ENCODE measurements at places on chromosomes 6 and 20.
A peak's percentile ranks its signal among the peaks of the same experiment; 100 is the strongest.

- DNase-seq: no peak
Observed at GRCh38 chr6:162294029-162294428, 433.5 kb downstream of the PRKN start.

GRCh38 chr6:48144021-48144420 is 33.0 kb upstream of the PTCHD4 start:
- DNase-seq: no peak

DNA sequence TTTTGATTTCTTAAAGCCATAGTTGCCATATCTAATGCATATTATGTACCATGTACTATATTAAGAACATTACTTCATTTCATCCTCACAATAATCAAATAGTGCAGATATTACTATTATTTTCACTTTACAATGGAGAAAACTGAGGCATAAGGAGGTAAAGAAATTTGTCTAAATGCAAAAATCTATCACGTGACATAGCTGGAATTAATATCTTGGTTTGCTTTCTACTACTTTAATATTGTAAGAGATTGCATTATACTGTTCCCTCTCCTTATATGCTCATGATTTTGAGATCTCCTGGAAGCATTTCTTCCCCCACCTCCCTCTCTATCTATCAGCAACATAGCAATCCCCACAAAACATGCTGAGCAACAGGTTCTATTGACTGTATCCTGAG is 330.8 kb upstream of the SPTLC3 start:
- no peak for DNase-seq

DNA sequence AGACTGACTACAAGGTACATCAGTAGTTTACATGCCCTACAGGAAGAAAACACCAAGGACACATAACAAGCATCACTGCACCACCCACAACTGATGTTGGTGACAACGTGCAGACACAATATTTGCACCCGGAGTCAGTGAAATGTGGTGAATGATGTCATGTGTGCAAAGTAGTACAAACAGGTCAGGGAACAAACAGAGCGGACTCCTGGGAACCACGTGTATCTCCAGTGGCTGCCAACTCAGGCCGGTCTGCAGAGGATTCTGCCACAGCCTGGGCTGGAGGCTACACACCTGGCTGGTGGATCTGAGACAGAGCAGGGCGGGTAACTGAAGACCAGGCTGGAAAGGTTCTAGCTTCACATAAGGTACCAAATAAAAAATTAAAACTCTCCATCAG is 28.2 kb upstream of the RPS6KA2 start:
- no peak for DNase-seq

DNA sequence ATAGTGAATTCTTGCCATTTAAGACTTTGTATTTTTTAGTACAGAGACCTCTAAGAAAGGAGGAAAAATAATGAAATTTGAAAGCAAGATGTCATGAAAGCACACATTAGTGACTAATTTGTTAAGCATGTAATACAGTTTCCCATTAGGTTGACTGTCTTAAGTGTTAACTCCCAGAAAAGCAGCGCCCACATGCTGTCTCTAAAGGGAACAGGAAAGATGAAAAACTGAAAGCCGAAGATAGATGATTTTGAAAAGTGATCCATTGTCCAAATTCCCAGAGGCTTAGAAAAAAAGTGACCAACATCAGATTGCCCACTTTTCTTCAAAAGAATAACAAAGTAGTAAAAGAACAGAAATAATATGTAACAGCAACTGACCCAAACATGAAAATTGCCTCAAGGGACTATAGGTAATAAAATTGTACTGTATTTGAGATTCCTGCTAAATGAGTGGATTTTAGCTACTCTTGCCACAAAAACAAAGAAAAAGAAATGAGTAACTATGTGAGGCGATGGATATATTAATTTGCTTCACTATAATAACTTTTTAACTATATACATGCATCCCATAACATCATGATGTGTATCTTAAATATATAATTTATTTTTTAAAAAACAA is 83.2 kb upstream of the OGFRL1 start:
- DNase-seq: peak; percentile 21

DNA sequence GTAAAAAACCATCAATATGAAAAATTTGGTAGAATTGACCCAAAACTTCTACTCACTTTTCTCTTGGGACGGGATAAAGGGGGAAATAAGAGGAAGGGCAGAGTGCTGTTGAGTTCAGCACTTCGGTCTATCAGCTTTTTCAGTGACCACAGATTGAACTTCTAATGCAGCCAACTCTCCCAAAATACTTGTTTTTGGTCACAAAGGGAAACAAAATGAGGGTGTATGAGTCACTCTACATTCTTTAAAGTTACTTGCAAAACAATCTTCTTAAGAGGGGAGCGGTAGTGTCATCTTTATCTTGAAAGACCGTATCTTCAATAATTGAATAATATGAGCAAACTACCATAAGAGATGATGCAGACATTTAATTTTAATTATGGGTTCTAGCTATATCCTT is 661.3 kb downstream of the CD109 start:
- DNase-seq: peak; percentile 69

- DNase-seq: no peak
Observed at GRCh38 chr6:104572901-104573300, 286.8 kb downstream of the HACE1 start.

- peak; percentile 70 for DNase-seq
Observed at GRCh38 chr6:13462458-13463327, 24.7 kb downstream of the GFOD1 start.

- DNase-seq: peak; percentile 30
Observed at GRCh38 chr6:149015535-149016525, 269.0 kb downstream of the UST start.

DNA sequence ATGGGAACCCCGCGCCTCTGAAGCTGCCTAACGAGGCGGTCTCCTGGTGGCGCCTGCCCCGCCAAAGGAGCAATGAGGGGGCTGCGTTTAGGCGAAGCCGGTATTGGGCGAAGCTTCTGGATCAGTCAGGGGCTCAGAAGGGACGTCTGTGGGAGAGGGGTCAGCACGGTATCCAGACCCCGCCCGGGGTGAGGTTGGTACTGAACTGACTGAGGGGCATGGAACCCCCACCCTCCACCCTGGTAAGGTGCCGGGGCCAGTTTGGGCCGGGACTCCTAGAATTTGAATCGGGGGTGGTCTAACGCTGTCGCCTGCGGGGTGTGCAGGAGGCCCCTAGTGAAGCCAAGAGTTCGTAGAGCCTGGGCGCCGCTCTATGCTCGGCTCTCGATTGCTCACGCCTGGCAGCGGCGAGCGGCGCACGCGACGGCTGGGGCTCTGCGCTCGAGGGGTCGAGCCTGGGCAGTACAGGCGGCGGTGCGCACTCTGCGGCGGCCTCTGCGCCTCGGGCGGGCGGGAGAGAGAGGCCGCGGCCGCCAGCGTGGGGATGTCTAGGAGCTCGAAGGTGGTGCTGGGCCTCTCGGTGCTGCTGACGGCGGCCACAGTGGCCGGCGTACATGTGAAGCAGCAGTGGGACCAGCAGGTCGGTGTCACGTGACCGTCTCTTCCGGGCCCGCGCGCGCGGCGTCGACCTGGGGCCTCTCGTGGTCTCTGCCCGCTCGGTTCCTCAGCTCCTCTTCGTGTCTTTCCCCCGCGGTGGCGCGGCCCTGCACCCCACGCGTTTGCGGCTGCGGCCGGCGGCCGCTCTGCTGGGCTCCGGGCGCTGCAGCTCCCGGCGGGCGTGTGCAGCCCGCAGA is at the start of the genes KAT14 and PET117:
TSS of gene KAT14 (plus strand) at position 452 of the 854 bp plus-strand sequence. CDS start 4,798 bp downstream, outside the sequence.
TSS of gene PET117 (plus strand) at position 452 of the 854 bp plus-strand sequence. CDS start at position 545, 93 bp downstream.
- DNase-seq: peak; percentile 95

GRCh38 chr6:26359765-26360164 is 5.2 kb upstream of the BTN3A2 start:
- no peak for DNase-seq

DNA sequence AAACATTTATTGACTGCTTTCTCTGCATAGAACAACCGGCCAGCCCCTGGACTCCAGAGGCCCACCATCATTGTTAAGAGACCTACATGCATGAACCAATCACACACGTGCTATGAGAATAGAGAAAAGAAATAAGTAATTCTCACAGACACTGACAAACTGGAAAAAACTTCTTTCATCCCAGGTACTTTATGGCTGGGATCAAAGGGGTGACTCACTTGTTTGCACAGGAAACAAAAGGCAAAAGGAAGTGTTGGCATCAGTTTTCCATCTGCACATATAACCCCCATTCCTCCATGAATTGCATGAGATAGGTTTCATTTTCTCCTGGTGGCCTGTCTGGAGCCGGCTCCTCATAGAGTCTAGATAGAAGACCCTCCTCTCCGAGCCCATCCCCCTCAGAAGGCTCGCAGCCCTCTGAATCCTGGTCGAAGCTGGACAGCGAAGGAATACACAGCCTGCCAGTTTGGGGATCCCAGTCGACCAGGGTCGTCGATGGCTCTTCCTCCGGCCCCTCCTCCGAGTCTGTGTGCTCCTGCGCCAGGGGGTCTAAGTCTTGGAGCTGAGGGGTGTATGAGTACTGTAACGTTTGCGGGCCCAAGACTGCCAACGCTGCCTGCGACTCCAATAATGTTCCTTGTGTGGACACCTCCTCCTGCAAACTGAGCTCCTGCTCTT is 43.3 kb downstream of the IL20RA start:
- DNase-seq: no peak

DNA sequence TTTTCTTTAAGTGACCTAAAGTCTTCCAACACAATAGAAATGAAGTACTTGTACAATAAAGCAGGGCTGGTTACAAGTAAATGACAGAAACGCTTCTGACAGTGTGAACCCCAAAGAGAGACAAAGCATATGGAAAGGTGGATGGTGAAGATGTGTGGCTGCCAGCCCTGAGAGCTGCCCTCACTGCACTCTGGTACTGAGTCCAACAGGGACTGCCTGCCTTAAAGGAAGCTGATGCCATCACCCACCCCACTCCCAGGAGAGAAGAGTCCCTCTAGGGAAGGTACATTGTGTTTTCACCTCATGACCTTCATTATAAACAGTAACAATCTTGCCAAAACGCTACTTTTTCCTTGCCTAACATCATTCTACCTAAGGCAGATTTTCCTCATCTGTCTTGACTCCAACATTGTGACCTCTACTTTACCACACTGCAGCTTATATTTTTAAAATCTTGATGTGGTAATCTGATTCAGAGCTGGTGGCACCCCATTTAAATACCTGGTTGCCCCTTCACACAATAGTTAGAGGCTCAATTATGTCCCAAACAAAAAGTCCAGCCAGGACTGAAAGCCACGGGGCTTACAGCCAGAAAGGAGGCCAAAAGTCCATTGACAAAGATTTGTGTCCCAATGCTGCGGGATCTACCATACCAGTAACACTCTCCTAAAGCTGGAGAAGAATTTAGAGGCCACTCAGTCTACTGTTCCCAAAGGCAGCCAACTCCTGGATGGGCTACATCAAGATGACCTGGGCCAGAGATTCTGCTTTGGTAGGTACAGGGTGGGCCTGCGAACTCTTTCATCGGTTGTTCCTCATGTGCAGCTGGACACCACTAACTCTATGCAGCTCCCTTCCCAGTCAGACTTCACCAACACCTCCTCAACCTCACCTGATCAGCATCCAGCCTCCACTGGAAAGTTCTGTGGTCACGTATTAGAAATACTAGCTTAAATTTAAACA is 4.4 kb downstream of the APMAP start:
- DNase-seq: no peak

DNA sequence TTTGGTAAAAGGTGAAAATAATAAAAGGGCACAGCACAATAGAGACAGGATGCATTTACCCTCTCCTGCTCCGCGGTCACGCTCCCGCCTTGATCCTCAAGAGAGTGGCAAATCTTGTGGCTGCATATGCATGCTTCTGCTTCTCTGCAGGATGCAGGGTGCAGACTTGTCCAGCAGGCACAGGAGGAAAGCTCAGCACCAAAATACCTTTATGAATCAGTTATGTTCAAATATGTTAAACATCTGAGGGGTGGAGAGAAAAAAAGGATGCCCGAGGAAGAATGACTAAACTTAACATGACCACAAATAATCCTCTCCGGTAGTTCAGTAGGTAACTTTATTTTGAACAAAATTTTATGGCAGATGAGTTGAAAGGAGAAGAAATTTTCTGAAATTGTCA is 366.1 kb upstream of the SOX4 start:
- DNase-seq: peak; percentile 30

DNA sequence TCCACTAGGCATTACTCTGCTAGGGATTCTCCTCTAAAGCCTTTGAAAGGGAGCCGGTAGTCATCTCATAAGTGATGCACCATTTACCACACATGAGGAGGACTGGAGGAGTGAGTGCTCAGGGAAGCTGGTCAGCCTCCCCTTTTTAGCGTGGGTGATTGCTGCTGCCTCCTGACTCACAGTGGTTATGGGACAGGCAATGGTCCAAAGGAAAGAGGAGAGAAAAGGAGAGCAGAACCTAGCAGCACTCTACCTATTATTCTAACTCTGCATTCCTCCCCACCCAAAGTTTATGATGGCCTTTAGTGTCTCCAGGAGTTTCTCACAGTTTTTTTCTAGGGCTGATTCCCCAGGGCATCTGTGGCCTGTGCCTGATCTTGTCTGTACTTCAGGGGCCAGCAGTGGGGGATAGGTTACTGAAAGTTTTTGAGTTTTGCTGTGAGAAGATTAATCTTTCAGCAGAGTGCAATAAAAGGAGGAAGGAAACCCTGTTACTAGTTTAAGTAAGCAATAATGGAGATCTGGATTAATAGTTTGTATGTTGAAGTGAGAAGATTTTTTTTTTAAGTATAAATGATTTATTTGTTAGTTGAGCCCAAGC is 36.4 kb upstream of the GCLC start:
- peak; percentile 32 for DNase-seq

DNA sequence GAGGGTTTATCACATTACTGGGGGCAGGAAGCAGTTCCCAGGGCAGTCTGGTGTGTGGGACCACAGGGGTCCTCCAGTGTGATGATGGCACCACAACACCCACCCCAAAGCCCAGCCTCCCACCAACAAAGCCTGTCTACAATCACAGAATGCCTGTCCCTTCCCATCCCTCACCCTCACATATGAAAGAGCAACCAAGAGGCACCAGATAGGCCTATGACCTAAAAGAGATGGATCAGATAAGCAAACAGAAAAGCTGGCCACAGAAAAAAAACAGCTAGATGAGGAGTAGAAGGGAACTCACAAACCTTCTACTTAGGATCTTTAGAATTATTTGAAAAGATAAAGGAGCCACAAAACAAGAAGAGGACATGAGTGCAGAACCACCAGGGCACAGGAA is 54.3 kb downstream of the SERAC1 start:
- no peak for DNase-seq

DNA sequence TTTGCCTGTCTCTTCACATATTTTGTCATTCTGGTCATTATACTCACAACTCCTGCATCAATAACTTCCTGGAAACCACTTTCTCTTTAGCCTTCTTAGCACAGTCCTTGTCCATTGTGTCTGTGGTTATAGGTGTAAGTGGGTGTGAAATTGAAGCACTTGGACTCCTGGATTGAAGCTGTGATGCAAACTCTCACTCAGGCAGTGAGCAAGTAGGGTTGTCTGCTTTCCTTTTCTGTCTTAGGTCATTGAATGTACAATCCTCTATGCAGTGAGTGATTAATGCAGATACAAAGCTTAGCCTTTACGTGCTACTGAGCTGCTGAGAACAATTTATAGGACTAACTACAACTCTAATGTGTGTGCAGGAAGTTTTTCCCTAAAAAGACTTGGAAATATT is 54.8 kb downstream of the ADGRB3 start:
- DNase-seq: no peak

GRCh38 chr20:6311097-6311496 is 188.3 kb upstream of the FERMT1 start:
- no peak for DNase-seq
